Foreskin fibroblast (primary cell): ENCODE measurements at places on chromosomes 4 and X.
A peak's percentile ranks its signal among the peaks of the same experiment; 100 is the strongest.

DNA sequence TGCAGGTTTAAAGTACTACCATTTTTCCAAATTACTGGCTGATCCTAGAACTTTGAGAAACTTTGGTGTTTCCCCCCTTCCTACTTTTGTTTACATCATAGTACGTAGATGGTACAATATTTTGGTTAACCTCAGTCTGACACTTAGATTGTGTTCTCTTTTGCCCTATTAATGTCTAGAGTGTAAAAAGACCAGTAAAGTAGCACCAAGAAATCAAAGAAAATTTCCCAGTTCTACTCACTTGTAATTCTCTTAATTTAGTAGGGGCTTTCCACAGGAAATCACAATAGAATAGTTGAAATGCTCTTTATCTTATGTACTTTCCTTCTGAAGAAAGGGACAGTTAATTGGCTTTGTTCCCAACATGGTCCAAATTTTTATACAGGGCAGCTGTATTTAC lies 51.6 kb downstream of the NFKB1 start:
- DNase-seq, result no peak

GRCh38 chr4:96525898-96526297 lies 686.0 kb downstream of the PDHA2 start:
- DNase-seq, result no peak

- peak; percentile 33 for DNase-seq
Measured at GRCh38 chrX:14802943-14803710, 69.7 kb downstream of the FANCB start.

- DNase-seq, result no peak
Measured at GRCh38 chrX:8433109-8434062, 31.2 kb upstream of the VCX3B start.

GRCh38 chr4:8030121-8030781 lies 90.6 kb upstream of the AFAP1 start:
- DNase-seq, result no peak

DNA sequence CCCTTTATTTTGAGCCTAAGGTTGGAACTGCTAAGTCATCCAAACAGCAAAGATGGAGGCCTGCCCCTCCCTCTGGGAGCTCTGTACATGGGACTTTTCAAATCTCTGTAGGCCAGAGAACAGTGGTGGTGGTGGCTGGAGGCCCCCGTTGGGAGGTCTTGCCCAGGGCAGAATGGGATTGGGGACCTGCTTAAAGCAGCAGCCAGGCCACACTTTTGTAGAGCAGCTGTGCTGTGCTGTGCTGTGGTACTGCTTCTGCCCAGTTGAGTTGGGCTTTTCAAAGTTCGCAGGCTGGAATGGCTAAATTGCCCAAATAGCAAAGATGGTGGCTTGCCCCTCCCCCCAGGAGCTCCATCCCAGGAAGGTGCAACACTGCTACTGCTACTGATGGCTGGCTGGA lies 147.5 kb upstream of the TACR3 start:
- DNase-seq, result no peak

- DNase-seq, result no peak
Measured at GRCh38 chr4:105686571-105686970, 21.9 kb downstream of the INTS12 start.

DNA sequence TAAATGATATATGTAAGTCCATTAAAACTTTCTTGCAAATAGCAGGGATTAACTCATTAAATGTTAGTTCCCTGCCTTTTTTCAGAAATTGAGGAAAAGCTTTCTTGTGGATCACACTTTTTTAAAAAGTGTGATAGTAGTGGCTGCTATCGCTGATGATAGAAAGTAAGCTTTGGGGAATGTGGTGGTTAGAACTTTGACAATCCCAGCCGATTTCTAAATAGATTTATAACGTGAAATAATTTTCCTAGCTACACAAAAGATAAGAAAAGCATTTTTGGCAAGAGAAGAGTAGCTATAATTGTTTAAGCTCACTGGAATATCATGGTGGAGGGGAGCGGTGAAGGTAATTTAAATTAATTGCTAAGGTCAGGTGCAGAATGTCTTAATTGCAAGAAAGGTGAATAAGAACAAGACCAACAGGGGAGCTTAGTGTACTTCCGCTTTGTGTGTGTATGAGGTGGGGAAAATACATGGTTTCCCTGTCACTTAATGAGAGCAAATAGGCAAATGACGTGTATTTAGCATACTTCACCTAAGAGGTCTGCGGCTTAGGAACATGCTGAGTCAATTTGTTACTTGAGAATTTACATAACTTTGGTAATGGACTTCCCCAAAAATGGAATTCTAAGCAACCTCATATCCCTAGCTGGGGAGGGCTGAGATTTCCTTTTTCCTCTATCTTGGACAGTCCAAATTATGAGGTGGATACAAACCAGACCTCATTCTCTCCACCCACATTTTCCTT lies 11.7 kb upstream of the IL21 start:
- peak; percentile 8 for DNase-seq

DNA sequence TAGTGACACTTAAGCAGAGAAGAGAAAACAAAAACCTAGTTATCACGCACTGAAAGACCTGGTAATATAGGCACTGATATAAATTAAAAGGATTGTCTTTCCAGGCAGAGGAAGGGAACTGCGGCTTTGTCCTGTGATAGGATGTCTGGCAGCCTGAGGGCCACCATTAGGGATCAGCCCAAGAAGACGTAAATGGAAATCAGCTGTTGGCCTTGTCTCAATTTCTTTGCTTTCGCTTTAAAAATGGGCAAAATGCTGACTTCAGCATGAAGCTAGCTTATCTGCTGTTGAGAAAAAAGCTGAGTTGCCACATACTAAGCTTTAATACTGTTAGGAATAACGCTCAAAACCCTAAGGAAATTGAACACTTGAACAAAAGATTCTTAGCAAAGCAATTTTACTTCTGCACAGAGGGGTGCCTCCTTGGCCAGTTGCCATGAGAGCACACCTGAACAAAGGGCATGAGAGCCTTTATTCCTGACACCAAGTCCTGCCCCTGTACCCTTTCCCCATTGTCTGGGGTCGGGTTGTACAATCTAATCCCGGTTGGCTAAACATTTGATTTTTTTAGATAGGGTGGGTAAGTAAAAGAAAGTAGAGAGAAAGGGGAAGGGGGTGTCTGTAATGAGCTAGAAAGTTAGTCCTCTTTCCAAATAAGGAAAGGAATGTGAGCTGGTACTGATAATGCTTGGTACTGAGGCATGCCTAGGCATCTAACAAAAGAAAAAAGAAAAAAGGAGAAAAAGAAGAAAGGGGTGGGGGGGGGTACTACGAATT lies 85.1 kb upstream of the UCP1 start:
- DNase-seq, result peak; percentile 74

GRCh38 chrX:40496728-40497127 lies 84.0 kb upstream of the ATP6AP2 start:
- DNase-seq, result no peak

DNA sequence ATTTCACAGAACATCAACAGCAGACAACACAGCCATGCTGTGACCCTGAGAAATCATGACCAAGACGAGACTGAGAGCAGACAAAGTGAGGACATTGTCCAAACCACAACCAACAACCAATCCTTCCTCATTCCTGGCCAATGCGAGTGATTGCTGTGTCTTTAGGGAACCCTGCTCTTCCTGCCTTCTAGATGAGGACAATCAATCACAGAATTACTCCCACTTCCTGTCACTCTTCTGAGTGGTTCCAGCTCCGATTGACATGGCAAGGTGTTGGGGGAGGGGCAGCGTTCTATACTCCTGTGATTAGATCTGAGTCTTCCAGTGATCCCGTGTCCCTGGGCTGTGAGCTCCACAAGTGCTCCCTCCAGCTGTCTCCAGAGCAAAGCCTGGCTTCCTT lies 227.8 kb downstream of the STIM2 start:
- DNase-seq, result no peak

- DNase-seq, result no peak
Measured at GRCh38 chr4:170465429-170465828, 375.7 kb upstream of the AADAT start.

DNA sequence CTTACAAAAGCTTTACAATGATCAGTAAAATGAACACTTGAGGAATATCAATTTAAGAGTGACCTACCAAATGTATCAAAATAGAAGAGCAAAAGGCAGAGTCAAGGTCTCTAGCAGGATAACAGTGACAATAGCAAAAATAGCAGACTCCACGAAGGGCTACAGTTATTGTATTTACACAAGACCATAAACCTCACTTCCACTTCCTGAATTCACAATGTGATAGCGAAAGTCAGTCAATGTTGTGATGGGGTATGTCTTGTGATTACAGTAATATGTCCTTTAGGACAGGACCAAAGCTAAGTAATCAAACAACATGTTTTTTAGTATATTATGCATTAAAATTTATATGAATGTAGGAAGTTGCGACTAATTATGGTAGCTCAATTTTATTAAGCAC lies 139.6 kb downstream of the IQCM start:
- no peak for DNase-seq

GRCh38 chr4:71217688-71218087 lies 121.1 kb upstream of the SLC4A4 start:
- DNase-seq, result no peak
